ENCODE measurements at places on chromosomes 1 and 21. TPM values are rescaled to one million over a fixed set of nuclear protein-coding genes. Genes with fewer than 3 reads are reported as not detected.

The PRKAB2 gene
- 10.6 TPM for total RNA-seq

The CHRM3 gene
- total RNA-seq = not detected

The SLAMF9 gene
- total RNA-seq = 0.28 TPM

The UBXN10 gene
- not detected for total RNA-seq

DNA sequence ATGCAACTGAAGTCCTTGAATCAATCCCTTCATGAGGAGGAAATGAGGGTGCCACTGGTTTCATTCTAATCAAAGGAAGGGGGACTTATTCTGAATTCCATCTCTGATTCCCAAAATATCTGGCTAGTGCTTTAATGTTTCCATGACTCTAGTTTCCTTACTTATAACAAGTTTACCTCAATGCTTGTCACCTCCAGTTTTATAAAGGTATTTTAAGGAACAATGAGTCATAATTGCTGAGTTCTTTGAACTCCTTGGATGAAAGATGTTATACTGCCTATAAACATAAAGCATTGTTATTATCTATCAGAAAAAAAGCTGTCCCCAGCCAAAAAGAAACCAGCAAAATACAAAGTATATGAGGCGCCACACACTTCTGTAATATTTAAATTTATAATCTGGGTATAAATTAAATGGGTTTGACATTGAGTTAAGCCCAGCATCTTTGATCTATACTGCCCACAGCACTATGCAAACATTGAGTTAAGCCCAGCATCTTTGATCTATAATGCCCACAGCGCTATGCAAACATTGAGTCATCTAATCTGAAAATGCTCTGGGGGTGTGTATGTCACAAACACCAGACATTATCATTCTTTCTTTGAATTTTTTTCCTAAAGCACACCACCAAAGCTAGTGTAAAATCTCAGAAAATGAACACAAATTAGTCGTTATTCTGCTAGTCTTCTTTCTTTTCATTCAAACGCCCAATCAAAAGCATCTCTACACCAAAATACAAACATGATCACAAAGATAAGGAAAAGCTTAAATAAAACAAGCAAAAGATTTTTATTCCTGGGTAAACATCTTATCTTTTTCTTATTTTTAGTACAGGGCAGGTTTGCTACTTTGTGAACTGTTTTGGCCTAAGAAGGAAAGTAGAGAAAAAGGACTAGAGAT, 11.5 kb upstream of the CXADR start:
- no peaks in the 10 kb centered on the region for H3K4me1 ChIP-seq
- no peaks in the 10 kb centered on the region for H3K36me3 ChIP-seq
- no peak overlapping the region for H3K4me3 ChIP-seq

DNA sequence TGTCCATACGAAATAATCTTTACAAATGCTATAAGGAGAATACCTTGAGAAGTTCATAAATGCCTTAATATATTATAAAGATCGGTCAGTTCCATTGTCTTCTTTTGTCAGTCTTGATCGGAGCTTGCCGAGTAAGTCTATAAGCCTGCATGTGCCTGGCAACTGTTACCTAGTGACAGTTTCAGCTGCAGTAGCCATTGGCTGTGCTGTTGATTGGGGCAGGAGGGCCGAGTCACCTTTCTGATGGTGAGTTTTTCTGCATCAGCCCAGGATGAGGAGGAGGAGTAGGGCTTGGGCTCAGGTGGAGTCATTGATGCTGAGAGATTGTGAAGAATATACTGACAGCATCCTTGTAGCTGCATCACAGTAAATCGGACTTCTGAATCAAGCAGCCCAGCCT, 1.9 kb upstream of the GPR52 start:
- no peaks in the 10 kb centered on the region for H3K27me3 ChIP-seq
- H3K36me3 ChIP-seq = no peaks in the 10 kb centered on the region
- no peak for DNase-seq
- no peaks in the 10 kb centered on the region for H3K4me1 ChIP-seq
- H3K27ac ChIP-seq = no peak overlapping the region

DNA sequence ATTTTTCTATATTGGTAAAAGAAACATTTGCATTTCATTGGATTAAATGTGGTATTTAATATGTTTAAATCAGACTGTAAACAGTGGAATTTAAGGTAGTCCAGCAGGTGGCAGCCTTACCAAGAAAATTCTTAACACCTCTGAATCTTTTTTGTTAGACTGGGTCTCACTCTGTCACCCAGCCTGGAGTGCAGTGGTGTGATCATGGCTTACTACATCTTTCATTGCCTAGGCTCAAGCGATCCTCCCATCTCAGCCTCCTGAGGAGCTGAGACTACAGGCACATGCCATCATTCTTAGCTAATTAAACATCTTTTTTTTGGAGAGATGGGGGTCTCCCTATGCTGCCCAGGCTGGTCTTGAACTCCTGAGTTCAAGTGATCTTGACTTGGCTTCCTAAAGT, 98.8 kb downstream of the RABGAP1L start:
- H3K27me3 ChIP-seq = no peaks in the 10 kb centered on the region
- H3K36me3 ChIP-seq = no peaks in the 10 kb centered on the region
- no peak overlapping the region for H3K27ac ChIP-seq
- no peak overlapping the region for H3K4me3 ChIP-seq

DNA sequence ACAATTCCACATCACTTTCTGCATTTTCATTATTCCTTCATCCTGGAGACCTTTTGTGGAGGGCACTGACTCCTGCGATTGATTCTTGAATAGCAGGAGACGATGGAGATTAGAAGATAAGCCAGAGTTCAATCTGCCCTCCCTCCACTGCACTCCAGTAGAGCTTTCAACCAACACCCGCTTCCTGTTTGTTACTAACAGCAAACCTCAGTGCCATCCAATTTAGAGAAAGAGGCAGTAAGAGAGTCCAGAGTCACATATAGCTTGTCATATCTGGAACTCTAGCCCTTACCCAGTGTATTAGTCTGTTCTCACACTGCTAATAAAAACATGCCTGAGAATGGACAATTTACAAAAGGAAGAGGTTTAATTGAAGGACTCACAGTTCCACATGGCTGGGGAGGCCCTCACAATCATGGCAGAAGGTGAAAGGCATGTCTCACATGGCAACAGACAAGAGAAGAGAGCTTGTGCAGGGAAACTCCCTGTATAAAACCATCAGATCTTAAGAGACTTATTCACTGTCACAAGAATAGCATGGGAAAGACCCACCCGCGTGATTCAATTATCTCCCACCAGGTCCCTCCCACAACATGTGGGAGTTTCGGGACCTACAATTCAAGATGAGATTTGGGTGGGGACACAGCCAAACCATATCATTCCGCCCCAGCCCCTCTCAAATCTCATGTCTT, 55.9 kb downstream of the PCBP3 start:
- no peak for DNase-seq
- H3K27ac ChIP-seq = no peak overlapping the region
- no peak overlapping the region for H3K4me3 ChIP-seq
- H3K4me1 ChIP-seq = peaks cover 3% of the 10 kb centered on the region
- H3K36me3 ChIP-seq = no peaks in the 10 kb centered on the region

DNA sequence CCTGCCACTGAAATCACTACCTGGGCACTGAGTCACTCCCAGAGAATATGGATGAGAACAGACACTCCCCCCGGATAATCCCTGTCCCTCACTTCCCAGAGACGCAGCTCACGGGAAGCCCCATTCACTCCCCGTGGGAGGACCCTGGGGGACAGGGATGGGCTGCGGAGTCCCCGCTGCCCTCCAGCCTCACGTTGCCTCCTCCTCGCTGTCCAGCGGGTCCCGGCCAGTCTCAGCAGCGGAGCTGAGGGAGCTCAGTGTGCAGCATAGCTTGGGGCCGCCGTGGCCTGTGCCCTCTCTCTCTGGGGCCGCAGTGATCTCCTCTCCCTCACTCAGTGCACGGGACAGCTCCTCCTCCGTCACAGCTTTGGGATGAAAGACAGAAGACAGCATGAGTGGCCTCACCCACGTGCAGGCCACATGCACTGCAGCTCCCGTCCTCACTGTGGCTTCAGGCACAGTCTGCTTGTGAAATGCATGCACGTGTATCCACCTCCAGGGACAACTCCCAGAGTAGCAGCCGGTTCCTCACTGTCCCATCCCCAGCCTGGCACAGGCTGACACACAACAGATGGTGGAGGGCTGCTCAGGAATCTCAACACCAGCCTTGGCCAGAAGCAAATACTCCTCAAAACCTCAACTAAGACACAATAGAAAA, 7.4 kb downstream of the CFAP410 start:
- H3K36me3 ChIP-seq = peaks cover 15% of the 10 kb centered on the region
- no peaks in the 10 kb centered on the region for H3K4me1 ChIP-seq
- H3K27me3 ChIP-seq = no peaks in the 10 kb centered on the region
- H3K4me3 ChIP-seq = no peak overlapping the region
